ENCODE measurements at places on chromosomes 13 and 19.

GRCh38 chr19:36198119-36198518, 16.3 kb downstream of the ZNF565 start:
- no peak for DNase-seq

DNA sequence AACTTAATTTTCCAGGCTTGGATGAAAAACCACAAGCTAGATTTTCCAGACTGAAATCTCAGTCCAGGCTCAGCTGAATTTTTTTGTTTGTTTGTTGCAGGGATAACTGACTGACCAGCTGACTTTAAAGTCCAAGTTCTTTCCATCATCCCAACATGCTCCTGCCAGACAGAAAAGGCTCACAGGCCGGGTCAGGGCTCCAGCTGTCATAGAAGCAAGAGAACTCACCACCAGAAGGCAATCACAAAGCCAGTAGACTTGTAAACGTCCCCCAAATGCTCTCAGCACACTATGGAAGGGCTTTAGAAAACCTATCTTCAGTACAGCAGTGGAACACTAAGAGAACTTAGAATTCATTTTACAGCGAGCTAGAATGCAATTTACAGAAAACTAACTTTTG, 25.5 kb downstream of the DCLK1 start:
- no peak for DNase-seq

- no peak for DNase-seq
Observed at GRCh38 chr13:112450904-112451240, 74.7 kb downstream of the SPACA7 start.

GRCh38 chr19:55638864-55639359, 1.9 kb upstream of the ZNF580 start:
- peak; percentile 51 for DNase-seq

DNA sequence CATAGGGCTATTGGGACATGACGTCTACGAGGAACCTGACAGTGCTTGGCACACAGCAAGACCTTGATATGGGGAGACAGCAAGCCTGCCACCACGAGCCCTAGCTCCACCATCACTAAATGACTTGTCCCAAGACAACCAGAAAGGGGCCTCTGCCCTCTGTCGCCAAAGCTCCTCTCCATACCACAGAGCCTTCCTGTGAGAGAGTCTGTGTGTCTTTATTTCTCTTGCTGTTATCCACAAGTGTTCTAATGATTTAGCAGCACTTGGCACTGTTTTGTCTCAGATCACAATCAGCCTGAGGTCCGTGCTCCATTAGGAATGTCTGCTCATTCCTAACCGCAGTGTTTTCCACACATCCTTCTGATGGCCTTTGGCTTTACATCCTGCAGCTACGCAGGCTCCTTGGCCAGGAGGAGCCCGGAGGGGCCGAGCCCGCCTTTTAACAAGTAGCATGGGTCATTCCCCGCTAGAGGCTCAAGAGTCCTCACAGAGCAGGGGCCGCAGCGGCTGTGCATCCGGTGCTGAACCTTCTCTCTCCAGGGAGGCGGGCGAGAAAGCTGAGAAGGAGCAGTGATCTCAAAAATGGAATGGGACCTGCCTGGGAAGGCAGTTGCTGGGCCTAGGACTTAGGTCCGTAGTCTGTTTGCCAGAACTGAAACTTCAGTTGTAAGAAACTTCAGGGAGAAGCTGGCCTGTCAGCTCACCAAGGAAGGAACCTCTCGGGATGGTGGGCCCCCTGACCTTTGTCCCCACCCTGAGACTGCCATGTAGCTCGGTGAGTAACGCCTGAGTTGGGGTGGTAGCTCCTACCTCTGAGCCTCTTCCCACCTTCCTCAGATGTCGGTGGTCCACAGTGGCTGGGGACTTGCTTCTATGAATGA, 61.1 kb upstream of the HMGB1 start:
- DNase-seq, result no peak

DNA sequence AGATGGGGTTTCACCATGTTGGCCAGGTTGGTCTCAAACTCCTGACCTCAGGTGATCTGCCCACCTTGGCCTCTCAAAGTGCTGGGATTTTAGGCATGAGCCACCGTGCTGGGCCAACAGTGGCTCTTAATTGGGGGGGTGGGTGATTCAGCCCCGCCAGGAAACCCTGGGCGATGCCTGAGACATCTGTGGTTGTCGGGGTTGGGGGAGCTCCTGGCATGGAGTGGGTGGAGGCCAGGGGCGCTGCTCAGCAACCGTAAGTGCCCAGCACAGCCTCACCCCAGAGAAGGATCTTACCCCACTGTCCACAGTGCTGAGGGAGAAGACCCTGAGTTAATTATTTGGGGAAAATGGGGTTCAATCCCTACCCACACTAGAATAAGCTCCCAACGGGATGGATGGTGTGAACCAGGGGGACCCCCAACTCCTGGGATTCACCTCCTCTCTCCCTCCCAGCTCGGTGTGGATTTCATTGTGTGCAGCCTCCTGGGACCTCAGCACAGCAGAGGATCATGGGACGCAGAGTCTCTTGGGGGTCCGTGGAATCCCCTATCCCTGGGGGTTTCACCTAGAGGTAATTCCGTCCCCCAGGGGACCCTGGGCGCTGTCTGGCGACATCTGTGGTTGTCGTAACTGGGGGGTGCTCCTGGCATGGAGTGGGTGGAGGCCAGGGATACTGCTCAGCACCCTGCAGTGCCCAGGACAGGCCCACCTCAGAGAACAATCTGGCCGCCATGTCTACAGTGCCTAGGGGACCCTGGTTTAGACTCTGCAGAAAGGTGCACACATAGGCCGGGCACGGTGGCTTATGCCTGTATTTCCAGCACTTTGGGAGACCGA, 68.9 kb downstream of the GADD45B start:
- no peak for DNase-seq

GRCh38 chr19:48558018-48558684, 6.2 kb downstream of the SULT2B1 start:
- no peak for DNase-seq

DNA sequence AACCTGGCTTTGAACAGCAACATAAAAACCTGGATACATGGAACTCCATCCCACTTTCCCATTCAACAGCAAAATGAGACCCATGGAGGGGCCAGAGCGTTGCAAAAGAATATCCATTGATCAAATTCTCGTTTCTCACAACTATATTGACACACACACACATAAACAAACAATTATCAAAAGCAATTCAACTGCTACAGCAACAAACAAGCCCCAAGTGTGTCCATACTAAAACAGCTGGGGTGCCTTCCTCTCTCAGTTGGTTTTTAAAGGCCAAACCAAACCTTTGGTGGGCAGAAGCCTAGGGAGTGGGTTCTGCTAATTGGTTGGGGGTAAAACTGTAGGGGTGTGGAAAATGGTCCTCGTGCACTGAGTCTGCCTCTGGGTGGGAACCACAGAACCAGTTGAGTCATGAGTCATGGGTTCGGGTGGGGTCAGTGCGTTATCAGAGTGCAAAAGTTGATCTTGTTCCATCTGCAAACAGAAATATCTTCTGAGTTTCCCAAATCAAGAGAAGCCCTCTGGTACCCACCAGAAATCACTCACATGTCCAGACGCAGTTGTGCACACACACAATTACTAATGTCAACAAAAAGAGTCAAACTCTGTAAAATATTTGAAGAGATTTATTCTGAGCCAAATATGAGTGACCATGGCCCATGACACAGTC, 18.5 kb downstream of the GPR42 start:
- no peak for DNase-seq

GRCh38 chr19:7326105-7326877, 22.4 kb upstream of the ARHGEF18 start:
- DNase-seq, result no peak

- no peak for DNase-seq
Observed at GRCh38 chr19:44785993-44786392, 8.3 kb downstream of the CBLC start.

- no peak for DNase-seq
Observed at GRCh38 chr13:28049215-28049614, 51.2 kb downstream of the FLT3 start.
